Left lung (tissue), 14 donors: ENCODE measurements at places on chromosomes 2 and 18.

DNA sequence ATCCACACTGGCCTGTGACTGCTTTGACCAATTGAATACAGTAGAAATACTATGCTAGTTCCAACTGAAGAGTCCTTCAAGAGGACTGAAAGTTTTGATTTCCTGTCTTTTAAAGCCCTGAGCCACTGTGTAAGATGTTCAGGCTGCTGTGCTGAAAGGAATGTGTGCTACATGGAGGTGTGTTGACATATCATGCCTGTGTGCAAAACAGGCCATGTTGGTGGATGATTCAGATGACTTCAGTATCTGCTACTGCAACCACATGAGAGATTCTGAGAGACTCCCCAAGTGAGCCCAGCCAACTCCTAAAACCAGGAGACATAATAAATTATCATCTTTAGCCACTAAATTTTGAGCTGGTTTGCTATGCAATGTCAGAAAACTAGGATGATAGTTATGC is 662.9 kb downstream of the ZEB2 start:
- no peak for DNase-seq

DNA sequence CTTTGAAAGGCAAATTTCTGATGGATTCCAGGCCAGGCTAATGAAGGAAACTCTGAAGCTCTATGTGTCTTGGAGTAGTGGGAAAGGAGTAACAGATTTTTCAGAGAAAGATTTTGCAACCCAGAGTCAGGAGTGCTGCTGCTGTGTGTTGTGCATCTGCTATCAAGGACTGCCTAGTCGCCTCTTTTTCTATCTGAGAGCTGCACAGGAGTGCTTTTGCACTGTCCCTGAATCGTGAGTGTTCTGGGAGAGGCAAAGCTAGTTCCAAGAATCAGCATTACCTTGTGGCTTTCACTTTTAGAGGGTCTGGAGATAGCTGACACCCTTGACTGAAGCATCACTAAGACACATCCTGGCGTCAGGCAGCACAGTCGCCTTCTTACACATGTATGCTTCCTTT is 336.4 kb downstream of the PARD3B start:
- no peak for DNase-seq

DNA sequence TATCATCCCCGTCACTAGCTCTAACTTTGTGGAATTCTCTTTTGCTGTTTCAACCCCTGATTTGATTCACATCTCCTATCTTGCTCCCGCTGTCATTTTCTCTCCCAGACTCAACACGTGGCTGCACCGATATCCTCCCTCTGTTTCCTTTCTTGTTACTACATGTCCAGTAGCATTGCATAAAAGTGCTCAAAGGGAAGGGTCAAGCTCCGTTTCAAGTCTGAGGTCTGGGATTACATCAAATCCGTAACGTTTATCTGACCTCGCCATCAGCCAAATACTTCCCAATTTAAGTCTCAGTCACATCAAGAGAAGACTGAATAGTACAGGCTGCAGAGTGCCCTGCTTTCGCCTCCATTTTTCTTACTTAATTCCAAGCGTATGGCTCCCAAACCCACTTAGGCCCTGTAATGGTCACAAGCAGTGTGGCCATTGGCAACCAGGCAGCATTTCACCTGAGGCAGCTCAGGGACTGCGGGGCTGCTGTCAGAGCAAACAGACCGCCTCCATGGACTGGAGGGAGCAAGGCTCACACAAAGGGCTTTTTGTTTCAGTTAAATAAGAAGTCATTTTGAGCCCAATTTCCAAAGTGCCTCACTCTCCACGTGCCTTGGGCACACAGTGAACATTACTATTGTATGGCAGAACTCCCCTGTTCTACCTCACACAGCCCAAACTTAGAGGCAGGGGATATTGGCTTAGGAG is 217.8 kb downstream of the BCL11A start:
- no peak for DNase-seq

- peak; percentile 41 for DNase-seq
These were observed 15.9 kb downstream of the KIDINS220 start for GRCh38 chr2:8821276-8822217.

- DNase-seq = no peak
These were observed 129.5 kb upstream of the PELI1 start for GRCh38 chr2:64273524-64274398.

DNA sequence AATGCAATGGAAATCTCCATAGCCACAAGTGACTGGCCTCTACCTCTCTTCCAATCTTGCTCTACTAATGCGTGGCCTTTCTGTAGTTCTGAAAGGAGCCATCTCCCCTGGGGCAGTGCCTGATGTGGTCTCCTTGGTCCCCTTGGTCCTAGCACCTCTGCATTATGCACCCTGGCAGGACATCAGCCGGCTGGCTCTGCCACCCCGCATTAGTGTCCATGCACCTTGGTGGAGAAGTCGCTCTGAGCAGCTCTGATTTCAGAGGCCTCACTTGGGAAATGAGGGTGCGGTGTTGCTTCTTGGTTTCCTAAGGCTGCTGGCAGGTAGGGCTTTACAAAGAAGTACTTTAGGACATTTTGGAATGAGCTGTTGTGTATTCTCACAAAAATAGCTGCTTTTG is 317.9 kb downstream of the GBX2 start:
- DNase-seq = no peak

GRCh38 chr2:238315031-238315595 is 5.2 kb upstream of the TRAF3IP1 start:
- DNase-seq = no peak

DNA sequence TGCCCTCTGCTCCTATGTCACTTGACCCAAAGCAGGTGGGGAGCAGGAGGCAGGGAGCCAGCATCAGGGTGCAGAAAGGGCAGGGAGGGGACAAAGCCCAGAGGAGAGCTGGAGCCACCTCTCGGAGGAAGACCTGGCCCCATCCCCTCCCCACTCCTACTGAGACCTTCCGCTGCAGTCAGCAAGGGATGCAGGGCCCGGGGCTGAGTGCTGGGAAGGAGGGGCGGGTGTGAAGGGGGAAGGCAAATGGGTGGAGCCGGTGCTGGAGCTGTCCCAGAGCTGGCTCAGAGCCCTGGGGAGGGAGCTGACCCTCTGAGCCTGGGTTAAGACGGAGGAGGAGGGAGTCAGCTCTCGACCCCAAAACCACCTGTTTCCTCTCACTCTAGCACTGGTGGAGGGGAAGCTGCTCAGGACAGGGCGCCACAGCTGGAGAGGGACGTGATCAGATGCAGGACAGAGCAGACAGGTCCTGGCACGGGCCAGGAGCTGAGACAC is 33.8 kb downstream of the HS1BP3 start:
- DNase-seq = peak; percentile 88

DNA sequence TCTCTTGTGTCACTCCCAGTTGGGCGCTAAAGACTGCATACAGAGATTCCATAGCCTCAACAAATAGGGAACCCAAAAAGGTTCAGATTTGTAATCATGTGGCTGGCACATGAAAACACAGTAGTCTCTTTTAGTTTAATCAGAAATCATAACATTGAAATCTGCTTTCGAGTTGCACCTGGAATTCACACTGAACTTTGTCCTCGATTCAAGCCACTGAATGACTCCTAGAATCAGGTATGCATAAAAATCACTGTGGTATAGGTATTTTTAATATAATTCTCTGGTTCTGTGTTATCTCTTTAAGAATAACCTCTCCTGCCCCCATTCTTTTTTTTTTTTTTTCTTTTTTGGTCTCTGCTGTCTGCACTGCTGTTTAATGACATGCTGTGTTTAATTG is 150.2 kb downstream of the KCNH7 start:
- DNase-seq = no peak

DNA sequence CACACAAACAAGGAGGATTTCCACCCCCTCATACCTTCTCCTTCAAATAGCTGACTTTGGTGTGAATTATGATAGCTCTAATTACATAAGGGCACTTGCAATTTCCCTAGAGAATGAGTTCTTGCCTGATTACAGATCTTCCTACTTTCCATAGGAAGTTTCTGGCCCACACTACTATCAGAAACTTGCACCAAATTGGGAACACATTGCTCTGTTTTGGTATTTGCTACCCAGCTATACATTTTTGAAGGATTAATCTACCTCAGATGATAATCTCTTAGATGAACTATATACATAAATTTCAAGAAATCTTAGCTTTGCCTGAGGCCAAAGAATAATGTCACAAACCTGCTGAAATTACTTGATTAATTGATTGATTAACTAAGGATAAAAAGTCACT is 4.9 kb downstream of the DCC start:
- DNase-seq = no peak

DNA sequence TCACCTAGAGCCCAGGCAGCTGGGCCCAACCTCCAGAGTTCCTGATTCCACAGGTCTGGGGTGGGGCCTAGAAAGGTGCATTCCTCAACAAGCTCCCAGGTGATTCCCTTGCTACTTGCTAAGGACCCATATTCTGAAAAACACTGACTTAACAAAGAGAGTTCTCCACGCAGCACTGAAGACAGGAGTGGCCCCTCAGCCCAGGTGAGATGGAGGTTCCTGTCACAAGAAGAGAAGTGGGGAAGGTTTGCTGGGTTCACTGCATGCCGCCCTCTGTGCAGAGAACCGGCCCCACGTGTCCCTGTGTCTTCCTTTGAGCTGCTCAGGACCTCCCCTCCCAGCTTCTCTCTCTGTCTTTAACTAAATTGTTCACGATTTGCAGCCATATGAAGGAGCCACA is 201.4 kb upstream of the DDX18 start:
- no peak for DNase-seq

DNA sequence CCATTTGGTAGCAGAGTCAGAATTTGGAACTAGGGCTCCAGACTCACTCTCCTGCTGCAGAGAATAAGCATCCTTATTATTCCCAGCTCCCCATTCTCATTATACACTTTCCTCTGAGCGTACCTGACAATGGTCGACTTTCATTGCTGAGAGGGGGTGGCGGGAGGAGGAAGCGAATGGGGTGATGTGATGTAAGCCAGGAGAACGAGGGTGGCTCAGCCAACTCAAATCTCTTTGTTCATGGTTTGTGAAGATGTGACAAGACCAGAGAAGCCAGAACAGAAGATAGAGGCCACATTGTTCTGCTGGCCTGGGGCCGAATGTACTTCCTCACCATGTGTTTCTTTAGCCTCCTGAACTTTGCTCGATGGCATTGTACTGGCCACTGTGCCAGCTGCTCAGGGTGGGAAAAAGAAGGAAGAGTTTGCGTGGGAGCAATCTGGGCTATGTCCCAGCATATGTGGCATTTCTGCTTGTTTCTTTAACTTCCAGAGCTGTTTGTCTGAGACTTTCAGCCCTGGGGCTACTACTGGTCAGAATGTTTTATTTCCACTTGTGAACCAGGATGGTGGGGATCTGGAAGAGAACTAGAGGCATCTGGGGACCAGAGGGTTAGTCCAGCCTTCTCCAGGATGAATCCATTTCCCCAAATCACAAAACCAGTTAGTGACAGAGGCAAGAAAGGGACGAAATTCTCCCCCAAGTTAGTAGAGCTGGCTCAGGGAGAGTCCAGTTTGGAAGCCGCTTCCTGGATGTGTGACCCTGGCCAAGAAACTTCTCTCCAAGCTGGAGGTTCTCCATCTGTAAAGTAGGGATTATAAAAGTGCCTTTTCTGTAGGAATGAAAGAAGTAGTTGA is 62.6 kb downstream of the MOGAT1 start:
- no peak for DNase-seq

GRCh38 chr2:9285921-9286320 is 79.3 kb downstream of the ASAP2 start:
- DNase-seq = no peak

GRCh38 chr18:24446953-24447538 is 13.4 kb upstream of the HRH4 start:
- DNase-seq = peak; percentile 36

GRCh38 chr2:139773720-139774277 is 993.6 kb upstream of the NXPH2 start:
- no peak for DNase-seq

DNA sequence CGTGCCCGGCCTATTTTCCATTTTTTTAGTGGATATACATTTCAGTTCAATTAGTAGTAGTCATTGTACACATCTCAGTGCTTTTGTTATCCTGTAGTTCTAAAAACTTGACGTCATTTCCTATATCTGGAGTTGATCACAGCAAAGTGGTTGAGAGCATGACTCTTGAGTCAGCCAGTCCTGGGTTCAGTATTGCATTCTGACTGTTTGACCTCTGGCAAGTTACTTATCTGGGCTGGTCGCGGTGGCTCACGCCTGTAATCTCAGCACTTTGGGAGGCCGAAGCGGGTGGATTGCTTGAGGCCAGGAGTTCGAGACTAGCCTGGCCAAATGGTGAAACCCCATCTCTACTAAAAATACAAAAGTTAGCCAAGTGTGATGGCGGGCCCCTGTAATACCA is 50.4 kb upstream of the PPM1B start:
- DNase-seq = no peak

- no peak for DNase-seq
These were observed 123.9 kb downstream of the PDE1A start for GRCh38 chr2:182302972-182303371.
